ENCODE measurements at places on chromosomes 2 and 18.

DNA sequence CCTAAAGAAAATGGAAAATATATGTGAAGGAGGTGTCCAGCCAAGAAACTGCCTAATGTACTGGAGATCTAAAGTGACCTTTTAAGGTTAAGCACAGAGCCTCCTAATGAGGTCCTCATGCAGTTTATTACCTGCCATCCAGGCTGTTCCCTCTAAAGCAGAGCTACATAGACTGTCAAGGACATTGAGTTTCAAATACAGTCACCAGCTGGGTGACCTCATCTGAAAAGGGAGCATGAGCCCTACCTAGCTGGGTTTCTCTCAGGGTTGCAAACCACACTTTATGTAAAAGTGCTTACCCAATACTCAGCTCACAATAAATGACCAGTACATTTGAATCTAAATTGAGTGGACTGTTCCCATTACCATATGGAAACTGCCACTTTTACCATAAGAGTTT is 65.4 kb upstream of the CTNNA2 start:
- no peak for DNase-seq

- no peak for DNase-seq
These were observed 21.9 kb upstream of the CHRNA1 start for GRCh38 chr2:174786066-174786725.

GRCh38 chr2:57802243-57802642 is 244.4 kb upstream of the VRK2 start:
- no peak for DNase-seq

- DNase-seq: no peak
These were observed 22.5 kb upstream of the POLE4 start for GRCh38 chr2:74935975-74936391.

GRCh38 chr2:237598468-237599208 is 8.1 kb upstream of the RAB17 start:
- no peak for DNase-seq

DNA sequence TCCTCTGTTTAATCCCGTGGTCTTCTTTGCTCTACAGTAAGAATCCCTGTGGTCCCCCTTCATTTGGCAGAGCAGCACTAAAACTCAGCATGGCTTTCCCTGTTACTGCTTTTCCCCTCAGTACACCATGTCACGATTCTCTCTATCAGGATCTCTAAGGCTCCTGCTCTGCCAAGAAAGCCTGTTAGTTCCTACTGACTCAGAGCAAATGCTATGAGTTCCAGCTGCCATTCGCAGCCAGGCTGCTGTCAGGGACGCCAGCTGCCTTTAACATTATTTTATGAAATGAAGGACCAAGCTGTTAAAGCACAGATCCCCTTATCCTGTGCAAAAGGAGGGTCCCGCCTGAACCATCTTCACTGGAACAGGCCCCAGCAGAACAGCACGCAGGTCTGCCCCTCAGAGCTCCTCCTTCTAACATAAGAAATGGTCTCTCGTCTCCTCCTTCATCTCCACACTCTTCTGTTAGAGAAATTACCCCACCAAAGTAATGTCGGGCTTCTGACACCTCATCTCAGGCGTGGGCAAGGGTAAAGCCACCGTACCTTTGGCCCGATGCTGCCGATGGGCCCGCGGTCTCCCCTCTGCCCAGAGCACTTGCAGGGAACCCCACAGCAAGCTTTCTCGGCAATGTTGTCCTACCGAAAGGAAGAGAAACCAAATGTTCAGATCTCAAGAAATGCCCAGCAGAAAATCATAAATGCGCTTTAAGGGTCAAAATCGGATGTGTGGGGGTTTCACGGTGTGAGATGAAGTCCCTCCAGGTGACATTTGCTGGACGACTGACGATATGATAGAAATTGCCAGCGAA is 52.6 kb downstream of the COL6A3 start:
- no peak for DNase-seq

DNA sequence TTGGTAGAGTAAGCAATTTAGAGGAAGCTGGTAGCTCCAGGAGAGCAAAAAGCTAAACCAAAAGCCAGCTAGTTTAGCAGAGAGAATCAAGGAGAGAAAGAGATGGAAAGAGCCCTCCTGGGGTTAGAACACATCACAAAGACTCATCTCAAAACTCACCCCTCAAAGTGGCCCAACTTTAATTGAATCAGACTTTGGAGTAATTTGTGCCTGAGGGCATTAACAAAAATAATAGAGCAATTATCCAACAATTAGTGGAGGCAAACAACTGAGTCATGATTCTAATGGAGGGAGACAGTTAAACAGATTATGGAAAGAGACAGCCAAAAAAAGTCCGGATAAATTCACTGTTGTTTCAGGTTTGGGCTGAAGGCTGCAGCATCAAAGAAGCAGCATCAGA is 417.4 kb downstream of the KCNJ3 start:
- no peak for DNase-seq

DNA sequence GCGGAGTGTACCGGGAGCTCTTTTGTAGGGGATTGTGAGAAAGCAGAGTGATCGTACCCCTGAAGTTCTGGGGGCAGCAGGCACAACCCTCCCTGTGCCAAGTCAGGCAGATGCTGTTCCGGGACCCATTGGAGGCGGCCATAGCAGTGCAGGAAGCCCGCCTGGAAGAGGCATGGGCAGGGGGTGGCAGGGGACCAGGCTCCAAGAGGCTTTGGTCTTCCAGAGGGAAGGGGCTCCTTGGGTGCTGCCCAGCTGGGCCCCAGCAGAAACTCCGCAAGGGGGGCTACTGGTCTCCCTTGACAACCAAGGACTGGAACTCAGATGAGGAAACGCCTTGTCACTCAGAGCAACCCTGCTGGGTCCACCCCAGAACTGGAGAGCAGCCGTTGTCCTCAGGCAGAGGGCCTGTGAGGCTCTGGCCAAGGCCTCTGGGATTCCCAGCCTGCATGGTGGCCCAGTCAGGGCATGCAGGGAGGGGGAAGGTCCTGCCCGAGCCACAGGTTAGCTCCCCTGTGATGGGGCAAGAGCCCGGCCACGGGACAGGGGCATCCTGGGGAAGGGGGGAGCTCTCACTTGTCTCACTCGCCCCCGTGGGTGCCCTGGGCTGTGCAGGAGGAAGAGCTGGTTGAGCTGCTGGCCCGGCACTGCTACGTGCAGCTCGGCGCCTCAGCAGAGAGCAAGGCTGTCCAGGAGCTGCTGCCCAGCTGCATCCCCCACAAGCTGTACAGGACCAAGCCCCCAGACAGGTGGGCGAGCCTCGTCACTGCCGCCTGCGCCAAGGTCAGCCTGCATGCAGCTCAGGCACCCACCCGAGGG is 21.0 kb upstream of the GPR17 start:
- no peak for DNase-seq

DNA sequence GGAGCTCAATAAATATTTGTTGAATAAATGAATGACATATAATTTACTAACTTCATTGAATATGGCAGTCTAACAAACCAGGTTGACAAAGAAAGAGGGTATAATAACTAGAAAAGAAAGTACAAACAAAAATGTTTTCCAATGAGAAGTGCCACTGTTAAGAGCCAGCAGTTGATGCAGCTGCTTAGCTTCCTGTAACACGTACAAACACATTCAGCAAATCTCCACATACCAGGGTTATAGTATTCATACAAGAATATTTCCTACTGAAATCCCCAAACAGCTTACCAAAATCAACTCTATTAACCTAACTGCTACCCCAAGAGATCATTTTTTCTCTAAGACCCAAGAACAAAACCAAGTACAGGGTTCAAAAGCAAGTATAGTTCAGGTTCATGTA is 77.7 kb downstream of the THADA start:
- DNase-seq: no peak

- DNase-seq: no peak
These were observed 94.4 kb downstream of the FANCL start for GRCh38 chr2:58146707-58147106.

- DNase-seq: no peak
These were observed 116.7 kb downstream of the PTRHD1 start for GRCh38 chr2:24676493-24676892.

DNA sequence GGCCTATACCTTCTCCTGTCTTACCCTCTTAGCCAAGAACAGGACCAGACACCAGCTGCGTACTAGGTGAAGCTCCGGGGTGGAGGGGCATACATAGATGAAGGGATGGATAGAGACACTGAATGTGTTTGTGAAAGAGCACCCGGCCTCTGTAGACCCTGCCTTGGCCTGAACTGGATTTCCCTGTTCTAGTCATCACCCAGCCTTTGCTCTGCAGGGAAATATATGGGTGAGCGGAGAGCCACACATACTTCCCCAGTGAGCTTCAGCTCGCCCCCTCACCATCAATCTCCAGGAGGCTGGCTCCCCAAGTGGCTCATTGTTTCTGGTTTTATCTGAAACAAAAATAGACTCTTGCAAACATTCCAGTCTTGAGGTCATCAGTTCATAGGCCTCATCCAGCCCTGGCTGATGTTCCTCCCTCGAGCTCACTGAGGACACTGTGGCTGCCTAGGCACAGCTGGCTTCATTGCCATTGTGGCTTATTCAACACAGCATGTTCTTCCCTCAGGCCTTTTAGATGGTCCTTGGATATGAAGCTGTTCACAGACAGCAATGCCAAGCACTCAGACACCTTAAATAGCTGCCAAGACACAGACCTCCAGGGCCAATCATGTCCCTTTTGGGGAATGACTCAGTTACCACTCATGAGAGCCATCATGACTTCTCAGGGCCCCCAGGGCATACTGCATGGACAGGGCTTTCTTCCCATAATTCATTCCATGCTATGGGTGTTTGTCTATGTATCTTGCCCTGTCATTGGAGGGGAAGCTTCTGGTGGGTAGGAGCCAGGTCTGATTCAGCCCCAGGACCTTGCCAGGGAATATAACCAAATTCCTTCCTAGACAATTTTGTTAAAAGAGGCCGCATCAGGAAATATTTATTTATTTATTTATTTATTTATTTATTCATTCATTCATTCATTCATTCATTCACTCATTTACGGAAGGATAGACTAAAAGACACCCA is 82.4 kb downstream of the TTC32 start:
- no peak for DNase-seq

Measured in neural crest cell (in vitro differentiated cells).